ENCODE measurements at places on chromosomes 2 and 18.
A peak's percentile ranks its signal among the peaks of the same experiment; 100 is the strongest.

- no peak for DNase-seq
These were observed 438.3 kb downstream of the ZNF521 start for GRCh38 chr18:24913507-24914170.

DNA sequence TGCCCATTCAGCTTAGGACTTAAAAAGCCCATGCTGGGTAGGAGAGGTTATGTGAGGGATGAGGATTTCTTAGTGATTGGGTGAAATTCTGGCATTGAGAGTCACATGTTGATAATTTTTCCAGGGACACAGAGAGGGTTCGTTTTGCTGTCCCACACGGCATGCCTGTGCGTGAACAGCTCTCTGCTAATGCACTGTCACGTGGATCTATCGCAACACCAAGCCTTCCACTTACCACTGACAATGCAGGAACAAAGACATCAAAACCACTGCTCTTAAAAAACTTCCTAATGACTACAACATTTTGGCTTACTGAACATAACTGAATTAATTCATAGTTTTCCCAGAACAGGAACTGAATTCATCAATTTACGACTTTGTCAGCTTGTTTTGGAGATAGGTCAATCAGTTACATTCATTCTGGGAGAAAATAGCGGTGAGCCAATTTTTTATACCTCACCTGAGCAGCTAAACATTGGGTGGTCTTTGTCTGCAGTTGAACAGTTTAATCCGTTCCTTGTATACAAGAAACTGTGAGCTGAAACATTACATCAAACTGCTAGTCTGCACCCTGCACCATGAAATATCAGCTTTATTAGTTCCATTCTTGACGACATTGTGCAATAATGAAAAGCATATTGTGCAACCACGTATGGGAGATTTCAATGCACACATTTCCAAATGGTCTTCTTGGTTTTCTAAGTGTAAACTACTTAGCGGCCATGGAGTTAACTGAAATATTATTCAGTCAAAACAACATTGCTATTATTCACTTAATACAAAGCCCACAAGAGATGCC lies 127.1 kb downstream of the LPIN1 start:
- no peak for DNase-seq

GRCh38 chr2:53242090-53242489 lies 525.5 kb upstream of the CHAC2 start:
- DNase-seq = no peak

DNA sequence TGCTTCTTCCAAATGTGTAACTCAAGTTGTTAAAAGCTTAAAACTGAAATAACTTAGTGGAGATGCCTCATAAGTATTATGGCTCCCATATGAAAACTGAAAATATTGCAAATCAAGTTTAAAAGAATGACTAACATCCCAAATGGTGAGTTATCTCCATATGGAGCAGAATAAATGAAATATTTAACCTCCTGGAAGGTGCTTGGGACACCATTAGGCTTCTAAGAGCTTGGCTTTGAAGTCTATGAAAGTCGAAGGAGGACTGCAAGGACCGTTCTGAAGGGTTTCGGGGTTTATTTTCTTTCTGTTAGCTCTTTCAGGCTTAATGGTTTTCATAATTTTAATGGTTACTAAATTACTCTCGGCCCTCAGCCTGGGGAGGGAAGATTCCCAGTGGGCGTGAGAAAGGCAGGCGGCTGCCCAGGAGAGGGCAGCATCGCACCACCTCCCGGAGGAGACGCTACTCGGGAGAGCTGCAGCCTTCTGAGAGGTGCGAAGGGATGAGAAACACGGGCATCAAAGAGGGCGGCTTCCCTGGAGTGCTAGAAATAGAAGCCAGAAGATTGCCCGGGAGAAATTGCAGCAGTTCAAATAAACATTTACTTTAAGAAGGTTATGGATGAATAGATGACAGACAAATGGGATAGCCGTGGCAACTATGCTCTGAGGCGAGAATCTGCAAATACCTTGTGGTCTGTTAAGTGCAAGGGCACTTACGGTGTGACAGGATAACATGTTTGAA lies 43.1 kb downstream of the MAP3K19 start:
- DNase-seq = peak; percentile 87

GRCh38 chr2:231680992-231681852 lies 27.1 kb upstream of the PTMA start:
- DNase-seq = peak; percentile 91

DNA sequence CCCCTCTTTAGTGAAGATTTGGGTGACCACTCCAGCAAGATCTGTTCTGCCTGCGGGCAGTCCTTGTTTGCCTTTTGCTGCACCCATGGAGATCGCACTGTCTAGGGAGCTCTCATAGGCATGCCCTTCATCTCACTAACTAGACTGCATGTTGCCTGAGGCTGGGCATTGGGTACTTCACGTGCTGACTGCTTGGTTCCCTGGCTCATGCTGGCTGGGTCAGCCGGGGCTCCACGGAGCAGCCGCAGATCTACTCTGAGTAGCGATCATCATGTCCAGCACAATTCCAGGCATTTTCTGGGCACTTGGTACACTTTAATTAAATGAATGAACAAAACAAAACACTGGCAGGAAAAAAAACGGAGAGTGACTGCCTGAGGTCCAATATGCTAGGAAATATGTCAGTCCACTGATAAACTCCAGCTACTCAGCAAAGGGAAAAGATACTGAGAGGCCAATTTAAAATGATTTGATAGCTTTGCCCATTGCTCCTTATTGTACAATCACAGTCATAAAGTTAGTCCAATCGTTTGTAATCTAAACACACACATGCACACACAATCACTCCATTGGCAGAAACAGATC lies 220.3 kb downstream of the C1D start:
- DNase-seq = no peak

- peak; percentile 88 for DNase-seq
These were observed 146.7 kb upstream of the L3MBTL4 start for GRCh38 chr18:6561420-6561861.

DNA sequence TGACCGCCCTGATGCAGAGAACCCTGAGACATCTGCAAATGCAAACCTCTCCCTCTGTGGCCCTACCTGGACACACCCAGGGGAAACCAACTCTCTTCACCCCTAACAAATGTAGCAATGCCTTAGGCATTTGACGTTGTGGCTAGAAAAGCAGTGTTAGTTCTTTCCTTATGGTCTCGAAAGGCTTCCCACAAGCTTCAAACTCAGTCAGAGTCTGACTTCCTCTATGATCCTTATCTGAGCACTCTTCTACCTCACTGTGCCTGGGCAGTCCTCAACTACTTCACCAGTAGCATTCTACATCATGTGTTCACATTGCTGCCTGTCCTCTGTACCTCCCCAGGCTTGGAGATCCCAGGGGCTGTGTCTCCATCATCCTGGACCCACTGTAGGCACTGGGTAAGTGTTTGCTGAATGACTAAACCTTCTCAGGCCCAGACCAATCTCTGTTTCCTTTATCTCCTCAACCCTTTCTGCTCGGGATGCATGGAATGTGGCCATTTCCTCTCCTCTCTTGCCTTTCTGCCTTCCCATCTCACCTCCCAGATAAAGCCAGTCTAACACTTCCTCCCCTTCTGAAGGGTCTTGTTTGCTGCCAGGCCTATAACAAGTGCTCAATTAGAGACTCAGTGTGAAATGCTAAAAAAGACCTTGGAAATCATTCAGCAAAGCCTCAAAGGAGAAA lies 91.7 kb upstream of the ACAA2 start:
- no peak for DNase-seq

DNA sequence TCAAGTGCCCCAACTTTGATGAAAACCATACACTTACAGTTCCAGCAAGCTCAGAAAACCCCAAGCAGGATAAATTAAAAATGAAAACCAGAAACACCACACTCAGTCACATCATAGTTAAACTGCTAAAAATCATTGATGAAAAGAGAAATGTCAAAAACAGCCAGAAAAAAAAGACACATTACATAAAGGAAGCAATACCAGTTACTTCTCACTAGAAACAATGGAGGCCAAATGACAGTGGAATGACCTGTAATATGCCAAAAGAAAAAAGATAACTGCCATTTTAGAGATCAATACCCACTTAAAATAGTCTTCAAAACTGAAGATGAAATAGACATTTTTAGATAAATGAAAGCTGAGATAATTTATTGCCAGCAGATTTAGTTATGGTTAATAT lies 66.0 kb downstream of the MAP3K20 start:
- DNase-seq = no peak

- DNase-seq = peak; percentile 72
These were observed 97.9 kb upstream of the NOL4 start for GRCh38 chr18:34322365-34323289.
